ENCODE measurements at places on chromosomes 16 and 17.

- no peak for DNase-seq
Measured at GRCh38 chr16:1107731-1108130, 11.7 kb upstream of the C1QTNF8 start.

GRCh38 chr16:11950388-11950787 lies 8.5 kb upstream of the NPIPB2 start:
- no peak for DNase-seq

- DNase-seq = no peak
Measured at GRCh38 chr16:85383836-85384832, 229.0 kb upstream of the GSE1 start.

- peak; percentile 68 for DNase-seq
Measured at GRCh38 chr17:67469208-67469980, 92.3 kb downstream of the PITPNC1 start.

- no peak for DNase-seq
Measured at GRCh38 chr17:50547736-50548083, 736 bp downstream of the SPATA20 start.

DNA sequence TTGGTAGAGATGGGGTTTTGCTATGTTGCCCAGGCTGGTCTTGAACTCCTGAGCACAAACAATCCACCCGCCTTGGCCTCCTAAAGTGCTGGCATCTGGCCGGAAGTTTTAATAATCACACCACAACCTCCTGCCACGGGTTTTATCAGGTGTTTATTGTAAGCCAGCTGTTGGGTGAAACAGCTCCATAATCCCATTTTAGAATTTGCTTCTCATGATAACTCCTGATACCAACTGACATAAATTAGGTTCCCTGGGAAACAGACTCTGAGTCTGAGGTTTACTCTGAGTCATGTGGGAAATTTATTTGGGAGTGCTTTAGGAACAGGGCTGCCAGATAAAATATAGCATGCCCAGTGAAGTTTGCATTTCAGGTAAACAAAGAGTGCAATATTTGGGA lies 122.6 kb upstream of the MED13 start:
- DNase-seq = no peak

GRCh38 chr16:66342294-66342900 lies 24.1 kb upstream of the CDH5 start:
- peak; percentile 8 for DNase-seq

DNA sequence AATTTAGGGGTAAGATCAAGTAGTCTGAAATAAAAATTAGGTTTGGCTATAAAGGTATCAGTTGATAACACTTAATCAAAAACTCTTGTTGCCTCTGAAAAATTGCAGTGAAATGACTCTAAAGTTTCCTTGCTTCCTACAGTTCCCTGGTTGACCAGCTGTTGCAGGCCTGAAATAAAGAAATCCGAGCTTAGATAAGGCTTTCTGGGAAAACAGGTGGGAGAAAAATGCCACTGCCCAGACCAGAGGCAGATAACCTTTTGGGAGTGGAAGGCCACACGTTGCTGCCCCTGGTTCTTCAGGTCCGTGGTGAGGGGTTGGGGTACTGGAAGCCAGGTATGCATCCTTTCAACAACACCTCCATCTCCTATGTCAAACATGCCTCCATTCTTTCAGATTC lies 111.3 kb downstream of the HS3ST3A1 start:
- no peak for DNase-seq

- no peak for DNase-seq
Measured at GRCh38 chr16:58212824-58213655, 15.1 kb upstream of the CSNK2A2 start.

GRCh38 chr16:70737377-70738082 lies 51.7 kb upstream of the MTSS2 start:
- DNase-seq = peak; percentile 78

DNA sequence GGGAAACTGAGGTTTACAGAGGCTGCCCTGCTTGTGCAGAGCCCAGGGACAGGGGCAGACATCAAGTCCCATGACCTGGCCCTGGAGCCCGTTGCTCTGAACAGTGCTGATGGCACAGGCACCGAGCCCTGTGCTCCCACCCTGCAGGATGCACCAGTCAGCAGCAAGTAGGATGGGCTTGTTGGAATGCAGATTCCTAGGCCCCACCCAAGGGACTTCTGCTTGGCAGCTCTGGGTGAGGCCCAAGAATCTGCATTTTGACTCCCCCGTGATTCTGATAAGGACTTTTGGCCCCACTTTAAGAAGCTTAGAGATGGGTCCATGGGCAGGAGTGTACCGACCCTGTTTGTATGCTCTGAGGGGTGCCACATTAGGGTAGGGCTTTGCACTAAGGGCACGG lies 23.3 kb downstream of the LASP1 start:
- no peak for DNase-seq

DNA sequence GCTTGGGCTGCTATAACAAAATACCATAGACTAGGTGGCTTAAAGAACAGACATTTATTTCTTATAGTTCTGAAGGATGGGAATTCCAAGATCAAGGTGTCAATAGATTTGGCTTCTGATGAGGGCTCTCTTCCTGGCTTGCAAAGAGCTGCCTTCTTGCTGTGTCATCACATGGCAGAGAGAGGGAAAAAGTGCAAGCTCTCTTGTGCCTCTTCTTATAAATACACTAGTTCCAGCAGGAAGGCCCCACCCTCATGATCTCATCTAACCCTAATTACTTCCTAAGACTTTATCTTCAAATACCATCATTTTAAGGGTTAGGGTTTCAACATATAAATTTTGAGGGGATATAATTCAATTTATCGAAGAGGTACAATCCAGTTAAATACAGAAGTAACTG lies 30.6 kb downstream of the ABCA9 start:
- DNase-seq = no peak

DNA sequence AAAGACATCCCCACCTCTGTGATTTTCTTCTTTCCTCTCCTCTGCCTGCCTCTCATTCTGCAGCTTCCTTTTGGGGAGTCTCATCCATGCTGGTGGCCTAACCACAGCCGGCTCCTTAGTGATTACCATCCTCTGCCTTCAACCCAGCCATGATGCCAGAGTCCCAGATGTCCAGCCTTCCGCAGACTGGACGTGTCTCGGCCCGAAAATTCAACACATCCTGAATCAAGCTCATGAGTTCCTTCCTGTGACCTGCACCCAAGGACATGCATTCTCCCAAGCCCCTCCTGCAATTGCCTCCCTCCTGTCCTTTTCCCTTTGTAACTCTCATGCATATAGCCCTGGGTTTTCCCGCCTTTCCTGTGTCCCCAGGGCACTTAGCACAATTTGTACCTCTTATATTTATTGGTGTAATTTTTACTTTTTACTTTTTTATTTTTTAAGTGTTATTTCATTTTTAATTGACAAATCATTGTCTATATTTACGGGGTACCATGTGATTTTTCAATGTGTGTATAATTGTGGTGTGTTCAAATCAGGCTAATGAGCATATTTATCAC lies 1.2 kb upstream of the SLC13A5 start:
- DNase-seq = no peak

All from stimulated activated CD4-positive, alpha-beta T cell treated with anti-CD3 and anti-CD28 coated beads, Interleukin-4, amount 100 ng/mL, for 24 hours (primary cell).